ENCODE measurements at places on chromosomes 3 and 15. TPM values are rescaled to one million over a fixed set of nuclear protein-coding genes. Genes with fewer than 3 reads are reported as not detected.

- H3K27ac ChIP-seq = no peak overlapping the region
- no peaks in the 10 kb centered on the region for H3K36me3 ChIP-seq
- peaks cover 7% of the 10 kb centered on the region for H3K4me1 ChIP-seq
- peak; percentile 96 for DNase-seq
- H3K4me3 ChIP-seq = no peak overlapping the region
- no peaks in the 10 kb centered on the region for H3K27me3 ChIP-seq
These were observed 111.6 kb downstream of the RAB11A start for GRCh38 chr15:65980824-65981456.

GRCh38 chr3:71910108-71910507 is 125.2 kb upstream of the PROK2 start:
- H3K4me1 ChIP-seq = peaks cover 15% of the 10 kb centered on the region
- DNase-seq = peak; percentile 36
- H3K4me3 ChIP-seq = no peak overlapping the region
- no peaks in the 10 kb centered on the region for H3K27me3 ChIP-seq

GRCh38 chr3:146250449-146251382 is at the start of gene PLSCR4:
PLSCR4 (minus strand) TSS chr3:146251105; CDS start chr3:146222071, 29,034 bp downstream.
- H3K36me3 ChIP-seq = peaks cover 9% of the 10 kb centered on the region
- H3K4me1 ChIP-seq = 0 out of 2 replicates have a peak, but pooled peaks cover 4% of the 10 kb centered on the region

DNA sequence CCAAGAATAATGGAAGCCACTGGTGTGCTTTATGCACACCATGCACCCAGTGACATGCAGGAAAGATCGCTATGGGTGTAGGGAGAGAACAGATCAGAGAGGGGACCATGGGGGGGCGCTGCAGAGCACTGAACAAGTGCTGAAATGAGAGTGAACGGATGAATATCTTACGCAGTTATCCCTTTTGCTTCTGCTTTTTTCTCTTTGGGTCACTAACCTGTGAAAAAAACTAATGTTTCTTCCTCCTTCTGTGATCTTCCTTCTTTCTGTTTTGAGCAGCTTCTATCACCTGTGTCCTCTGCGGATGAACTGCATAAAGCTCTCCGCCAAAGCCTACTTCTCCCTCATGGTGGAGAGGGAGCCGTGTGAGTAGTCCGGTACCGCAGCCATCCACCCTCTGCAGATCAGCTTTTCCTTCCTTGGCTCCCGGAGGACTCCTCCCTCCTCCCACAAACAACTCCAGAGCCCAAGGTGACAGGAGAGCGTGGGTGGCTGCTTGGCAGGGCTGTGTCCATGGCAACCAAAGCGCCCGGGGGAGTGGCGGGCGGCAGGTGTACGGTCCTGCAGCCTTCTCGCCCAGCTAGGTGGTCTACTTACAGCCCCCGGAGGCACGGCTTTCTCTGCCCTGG is 106.2 kb downstream of the DGKG start:
- no peak overlapping the region for H3K4me3 ChIP-seq
- no peaks in the 10 kb centered on the region for H3K36me3 ChIP-seq
- peaks cover 10% of the 10 kb centered on the region for H3K4me1 ChIP-seq
- DNase-seq = peak; percentile 64

APOD gene
- total RNA-seq = not detected

- no peaks in the 10 kb centered on the region for H3K4me1 ChIP-seq
- H3K27me3 ChIP-seq = no peaks in the 10 kb centered on the region
- no peak overlapping the region for H3K27ac ChIP-seq
- DNase-seq = no peak
These were observed 27.1 kb downstream of the FSD2 start for GRCh38 chr15:82778755-82779154.

PTH1R gene
- total RNA-seq = 1.3 TPM

DNA sequence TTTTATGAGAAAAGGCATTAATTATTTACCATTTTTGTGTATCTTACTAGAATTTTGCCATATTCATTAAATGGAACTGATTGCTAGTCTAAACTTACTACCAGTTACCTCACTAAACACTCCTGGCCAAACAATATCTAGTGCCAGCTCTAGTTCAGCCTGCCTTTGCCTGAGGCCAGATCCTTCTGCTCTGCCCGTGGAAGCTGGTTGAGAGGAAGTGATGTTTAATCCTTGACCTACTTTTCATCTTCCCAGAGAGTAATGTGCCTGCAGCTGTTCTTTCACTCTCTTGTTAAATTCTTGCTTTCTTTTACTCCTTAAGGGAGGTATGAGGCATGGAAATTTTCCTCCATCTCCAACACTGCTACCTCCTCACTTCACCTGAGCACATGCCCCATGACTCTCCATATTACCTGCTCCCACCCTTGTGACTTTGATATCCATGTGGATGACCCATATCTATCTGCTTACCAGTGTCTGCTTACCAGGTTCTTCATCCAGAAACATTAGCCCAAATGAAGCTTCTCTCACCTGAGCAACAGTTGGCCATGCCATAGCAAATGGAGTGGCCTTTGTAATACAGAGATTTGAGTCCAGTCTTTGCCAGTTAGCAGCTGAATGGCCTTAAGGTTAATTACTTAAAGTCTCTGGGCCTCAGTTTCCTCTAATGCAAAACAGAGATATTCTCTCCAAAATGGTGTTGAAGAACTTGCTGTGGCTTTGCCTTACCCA is 53.4 kb downstream of the UBE2E1 start:
- peaks cover 30% of the 10 kb centered on the region for H3K4me1 ChIP-seq
- no peaks in the 10 kb centered on the region for H3K36me3 ChIP-seq
- H3K4me3 ChIP-seq = no peak overlapping the region
- H3K27me3 ChIP-seq = no peaks in the 10 kb centered on the region

DNA sequence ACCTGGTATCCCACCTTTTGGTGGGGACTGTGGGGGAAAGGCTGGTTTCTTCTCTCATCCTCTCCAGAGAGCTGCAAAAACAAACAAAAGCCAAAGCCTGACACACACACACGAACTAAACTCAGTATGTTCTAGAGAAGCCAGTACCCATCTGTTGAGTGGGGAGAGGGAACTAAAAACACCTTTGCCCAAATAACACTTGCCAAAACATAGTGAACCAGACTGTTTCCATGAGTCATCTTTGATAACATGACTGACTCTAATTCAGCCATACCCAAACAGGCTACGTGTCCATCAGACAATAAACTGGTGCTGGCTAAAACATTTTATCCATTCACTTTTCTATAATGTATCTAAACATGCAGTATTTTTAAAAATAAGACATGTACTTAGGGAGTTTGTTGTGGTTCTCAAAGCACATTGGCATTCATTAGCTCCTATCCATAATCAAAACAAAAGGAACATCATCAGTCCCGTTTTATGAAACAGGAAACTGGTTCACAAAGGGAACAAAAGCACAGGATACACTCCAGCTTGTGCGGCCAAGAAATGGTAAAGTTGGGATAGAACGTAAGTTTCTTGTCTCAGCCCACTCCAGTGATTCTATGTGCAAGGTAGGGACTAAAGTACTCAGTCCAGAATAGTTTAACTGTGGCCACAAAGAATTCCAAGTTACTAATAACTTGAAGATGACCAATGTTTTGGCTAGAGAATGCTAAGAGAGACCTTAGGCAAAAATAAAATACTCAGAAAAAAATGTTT is 16.1 kb downstream of the LYSMD2 start:
- H3K27ac ChIP-seq = no peak overlapping the region
- peaks cover 7% of the 10 kb centered on the region for H3K4me1 ChIP-seq
- DNase-seq = no peak
- no peaks in the 10 kb centered on the region for H3K27me3 ChIP-seq

GRCh38 chr3:53109190-53109589 is 21.0 kb downstream of the RFT1 start:
- DNase-seq = no peak
- no peaks in the 10 kb centered on the region for H3K27me3 ChIP-seq
- H3K27ac ChIP-seq = no peak overlapping the region

C3orf70 gene
- 1.5 TPM for total RNA-seq

DCBLD2 gene
- total RNA-seq = 75.4 TPM

DNA sequence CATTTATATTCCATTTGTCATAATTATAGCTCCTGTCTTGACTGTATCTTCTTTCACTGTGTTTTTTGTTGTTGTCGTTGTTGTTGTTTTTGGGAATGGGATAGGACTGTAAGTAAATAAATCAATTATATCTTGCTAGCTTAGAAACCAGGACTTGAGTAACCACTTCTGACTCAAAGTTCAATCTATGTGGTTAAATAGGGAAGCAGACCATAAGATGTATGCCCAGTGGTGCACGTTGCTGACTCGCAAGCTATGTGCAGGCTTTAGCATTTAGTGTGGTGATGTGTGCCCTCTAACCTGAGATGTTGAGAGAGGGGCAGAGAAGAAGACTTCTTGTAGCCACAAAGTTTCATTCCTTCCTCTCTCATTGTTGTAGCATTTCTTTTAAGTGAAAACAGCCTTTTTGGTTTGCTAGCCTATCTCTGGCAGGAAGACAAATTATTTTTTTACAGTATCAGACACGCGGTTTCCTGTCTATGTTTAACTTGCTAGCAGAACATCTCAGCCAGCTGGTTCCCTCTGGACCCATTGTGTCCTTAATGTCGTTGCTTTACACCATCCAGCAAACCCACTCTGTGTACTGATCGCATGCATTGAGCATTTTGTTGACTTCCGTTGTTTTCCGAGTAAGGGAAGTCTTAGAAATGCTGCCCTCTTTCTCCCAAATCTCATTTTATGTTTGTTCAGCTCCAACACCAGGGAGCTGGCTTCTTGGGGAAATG is 52.1 kb downstream of the TGFBR2 start:
- peaks cover 43% of the 10 kb centered on the region for H3K4me1 ChIP-seq
- no peak overlapping the region for H3K4me3 ChIP-seq
- H3K27me3 ChIP-seq = no peaks in the 10 kb centered on the region
- DNase-seq = no peak

DNA sequence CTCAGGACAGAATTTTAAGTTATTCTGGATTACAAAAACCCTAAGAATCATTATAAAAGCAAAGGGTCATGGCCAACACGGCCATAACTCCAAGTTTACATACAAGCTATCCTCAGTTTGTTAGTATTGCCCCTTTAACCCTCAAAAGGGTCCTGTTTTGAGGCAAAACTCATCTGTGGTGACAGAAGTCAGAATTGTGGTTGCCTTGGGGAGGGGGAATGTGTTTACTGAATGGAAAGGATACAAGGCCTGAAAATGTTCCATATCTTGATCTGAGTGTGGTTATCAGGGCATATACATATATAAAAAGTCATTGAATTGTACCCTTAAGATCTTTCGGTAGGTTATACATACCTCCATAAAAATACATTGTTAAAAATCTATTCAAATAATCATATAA is 2.1 kb downstream of the SFMBT1 start:
- H3K27ac ChIP-seq = no peak overlapping the region
- DNase-seq = no peak
- H3K4me3 ChIP-seq = no peak overlapping the region

DNA sequence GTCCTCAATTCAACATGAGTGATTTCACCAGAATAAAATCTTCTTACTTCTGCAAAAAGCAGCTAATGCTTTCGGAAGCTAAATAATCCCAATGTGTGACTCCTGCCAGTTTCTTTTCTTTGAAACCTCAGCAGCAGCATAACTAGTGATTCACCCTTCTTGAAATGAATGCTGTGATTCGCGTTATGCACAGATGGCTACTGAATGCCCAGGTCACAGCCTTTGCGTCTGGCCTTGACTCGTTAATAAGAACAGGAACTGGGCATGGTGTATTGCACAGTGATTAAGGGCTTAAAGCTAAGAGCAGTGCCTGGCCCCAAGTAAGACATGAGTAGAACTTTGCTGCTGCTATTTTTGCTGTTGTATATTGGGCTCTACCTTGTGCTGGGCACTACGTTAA is 19.0 kb downstream of the CGNL1 start:
- no peak overlapping the region for H3K4me3 ChIP-seq
- no peaks in the 10 kb centered on the region for H3K36me3 ChIP-seq
- H3K27ac ChIP-seq = peak overlapping the region; percentile 30
- no peak for DNase-seq

DNA sequence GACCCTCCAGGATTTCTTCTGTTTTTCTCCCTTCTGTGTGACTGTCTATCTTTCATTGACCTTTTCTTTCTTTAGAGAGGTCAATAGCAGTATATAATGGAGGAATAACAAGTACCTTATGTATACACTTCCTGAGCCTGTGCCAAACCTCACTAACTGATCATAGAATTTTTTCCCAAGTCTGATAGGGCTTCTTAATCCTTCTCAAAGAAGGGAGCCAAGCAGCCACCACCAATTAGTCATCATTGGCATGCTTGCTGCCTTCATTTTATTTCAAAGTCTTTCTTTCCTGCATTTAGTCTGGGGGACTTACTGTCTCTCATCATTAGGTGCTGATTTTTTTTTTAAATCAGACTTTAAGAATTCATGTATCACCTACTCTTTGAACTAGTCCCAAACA is 327.0 kb downstream of the FEZF2 start:
- H3K4me1 ChIP-seq = peaks cover 54% of the 10 kb centered on the region
- no peak overlapping the region for H3K4me3 ChIP-seq
- no peak overlapping the region for H3K27ac ChIP-seq

- DNase-seq = no peak
- H3K4me3 ChIP-seq = no peak overlapping the region
- H3K27me3 ChIP-seq = no peaks in the 10 kb centered on the region
These were observed 26.0 kb downstream of the GLDN start for GRCh38 chr15:51367322-51367976.

FRMD5 gene
- total RNA-seq = 10.1 TPM

GRCh38 chr3:105598042-105598796 is 231.5 kb downstream of the ALCAM start:
- H3K36me3 ChIP-seq = no peaks in the 10 kb centered on the region
- H3K4me3 ChIP-seq = no peak overlapping the region
- H3K27me3 ChIP-seq = no peaks in the 10 kb centered on the region
- H3K27ac ChIP-seq = no peak overlapping the region

CYP8B1 gene
- not detected for total RNA-seq

DNA sequence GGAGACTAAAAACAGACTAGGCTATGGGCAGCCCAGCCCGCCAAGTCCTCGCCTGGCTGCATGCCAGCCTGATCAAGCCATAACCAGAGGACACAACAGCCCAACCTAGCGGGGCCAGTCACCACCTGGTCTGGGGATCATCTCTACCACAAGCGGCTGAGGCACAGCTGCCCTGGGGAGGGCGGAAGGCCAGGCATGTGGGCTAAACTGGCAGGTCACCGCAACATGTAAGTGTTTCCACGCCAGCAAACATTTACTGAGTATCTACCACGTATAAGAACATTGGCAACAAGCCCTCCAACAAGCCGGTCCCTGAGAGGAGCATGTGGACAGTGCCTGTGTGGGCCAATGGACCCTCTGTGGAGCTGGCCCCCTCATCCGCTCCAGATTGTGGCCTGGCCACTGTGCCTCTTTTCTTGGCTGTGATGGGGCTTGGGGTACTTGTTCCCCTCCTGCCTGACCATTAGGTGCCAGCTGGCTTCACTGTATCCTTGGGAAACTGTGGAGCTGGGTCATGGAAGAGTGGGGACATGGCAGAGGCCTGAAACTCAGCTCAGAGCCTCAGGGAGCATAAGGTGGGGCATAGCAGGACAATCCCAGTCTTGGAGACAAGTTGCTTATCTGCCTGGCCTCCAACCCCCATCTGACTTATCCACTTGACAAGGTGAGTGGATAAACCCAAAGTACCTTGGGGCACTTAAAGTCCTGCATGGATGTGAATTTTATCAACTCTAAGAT is 9.0 kb downstream of the UBXN7 start:
- H3K36me3 ChIP-seq = peaks cover 7% of the 10 kb centered on the region
- H3K27ac ChIP-seq = no peak overlapping the region
- peaks cover 9% of the 10 kb centered on the region for H3K4me1 ChIP-seq
- DNase-seq = no peak
- H3K27me3 ChIP-seq = no peaks in the 10 kb centered on the region
- H3K4me3 ChIP-seq = no peak overlapping the region

- no peak overlapping the region for H3K27ac ChIP-seq
- peaks cover 14% of the 10 kb centered on the region for H3K27me3 ChIP-seq
- no peaks in the 10 kb centered on the region for H3K36me3 ChIP-seq
- no peak overlapping the region for H3K4me3 ChIP-seq
- H3K4me1 ChIP-seq = peaks cover 9% of the 10 kb centered on the region
These were observed 3.5 kb downstream of the PDE12 start for GRCh38 chr3:57559526-57559925.

TM4SF1 gene
- total RNA-seq = not detected
